IMR-90 (cell line): ENCODE measurements at places on chromosomes 7 and 10. TPM values are rescaled to one million over a fixed set of nuclear protein-coding genes. Genes with fewer than 3 reads are reported as not detected.

Gene PTN
- 186 and 187 TPM in 2 replicates for polyA plus RNA-seq

Gene PHYHIPL
- not detected in 2 replicates for polyA plus RNA-seq

Gene BNIP3
- 181 and 211 TPM in 2 replicates for polyA plus RNA-seq

Gene CRYGN
- polyA plus RNA-seq, result not detected in 2 replicates

- DNase-seq, result no peak
Measured at GRCh38 chr7:149664666-149665065, 108.7 kb downstream of the ZNF467 start.

GRCh38 chr10:70131560-70131937 is 1.1 kb downstream of the AIFM2 start:
- no peak for DNase-seq

DNA sequence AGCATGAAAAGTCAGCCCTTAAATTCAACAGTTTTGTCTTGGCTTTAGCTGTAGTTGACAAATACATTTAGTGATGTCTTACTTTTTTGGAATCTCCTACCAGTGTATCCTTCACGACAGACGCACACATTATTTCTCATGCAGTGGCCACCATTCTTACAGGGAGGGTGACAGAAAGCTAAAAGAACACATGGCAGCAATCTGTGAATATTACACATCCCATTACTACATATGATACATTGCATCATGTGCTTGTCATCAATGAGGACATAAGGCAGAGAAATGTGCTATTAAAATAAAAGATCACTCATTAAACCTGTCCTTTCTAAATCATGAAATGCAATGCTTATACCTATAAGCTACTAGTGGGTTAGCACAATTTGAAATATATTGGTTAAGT is 66.6 kb downstream of the VWDE start:
- no peak for DNase-seq

DNA sequence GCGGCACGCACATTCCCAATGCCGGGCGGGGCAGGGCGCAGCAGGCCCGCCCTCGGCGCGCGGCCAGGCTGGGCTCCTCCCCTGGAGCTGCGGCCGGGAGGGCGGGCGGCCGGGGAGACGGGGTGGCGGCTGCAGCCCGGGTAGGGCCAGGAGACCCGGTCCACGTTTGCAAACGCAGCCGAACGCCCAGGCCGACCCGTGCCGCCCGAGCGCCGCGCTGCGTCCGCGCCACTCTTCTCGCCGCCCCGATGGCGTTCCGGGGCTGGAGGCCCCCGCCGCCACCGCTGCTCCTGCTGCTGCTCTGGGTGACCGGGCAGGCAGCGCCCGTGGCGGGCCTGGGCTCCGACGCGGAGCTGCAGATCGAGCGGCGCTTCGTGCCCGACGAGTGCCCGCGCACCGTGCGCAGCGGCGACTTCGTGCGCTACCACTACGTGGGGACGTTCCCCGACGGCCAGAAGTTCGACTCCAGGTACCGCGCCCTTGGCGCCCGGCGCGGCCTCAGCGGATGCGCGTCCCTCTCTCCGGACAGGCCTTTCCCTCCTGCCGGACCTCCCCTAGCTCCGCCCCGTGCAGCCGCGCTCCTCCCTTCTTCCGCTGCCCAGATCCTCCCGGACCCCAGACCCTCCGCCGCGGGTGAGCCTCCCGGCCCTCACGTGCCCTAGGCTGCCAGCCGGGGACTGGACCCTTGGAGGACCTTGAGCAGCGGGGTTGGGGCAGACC is at the start of gene FKBP9:
Gene FKBP9 (plus strand): TSS at position 115 of the 720 bp plus-strand sequence. CDS start 134 bp downstream, at position 249.
- DNase-seq, result peak; percentile 79

- no peak for DNase-seq
Measured at GRCh38 chr7:25832929-25833328, 319.1 kb upstream of the NFE2L3 start.

- no peak for DNase-seq
Measured at GRCh38 chr7:55022002-55022985, 3.5 kb downstream of the EGFR start.

DNA sequence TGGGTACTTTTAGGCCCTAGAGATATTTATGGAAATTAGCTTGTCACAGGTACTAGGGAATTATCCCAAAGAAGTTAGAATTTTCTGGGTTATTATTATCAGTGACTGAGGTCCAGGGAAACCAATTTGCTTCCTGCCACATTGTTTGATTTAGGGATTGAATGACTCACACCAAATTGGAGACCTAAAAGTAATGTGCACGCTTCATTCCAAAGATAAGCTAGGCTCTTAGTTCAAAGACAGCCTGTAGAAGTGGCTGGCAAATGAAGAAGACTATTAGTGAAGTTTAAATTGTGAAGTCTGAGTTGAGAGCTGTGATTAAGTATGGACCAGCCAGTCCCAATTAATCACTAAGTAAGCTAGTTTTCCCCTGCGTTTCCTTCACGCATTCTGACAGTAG is 188.1 kb upstream of the MYO3A start:
- DNase-seq, result no peak

- no peak for DNase-seq
Measured at GRCh38 chr7:123788584-123788983, 39.8 kb upstream of the WASL start.

DNA sequence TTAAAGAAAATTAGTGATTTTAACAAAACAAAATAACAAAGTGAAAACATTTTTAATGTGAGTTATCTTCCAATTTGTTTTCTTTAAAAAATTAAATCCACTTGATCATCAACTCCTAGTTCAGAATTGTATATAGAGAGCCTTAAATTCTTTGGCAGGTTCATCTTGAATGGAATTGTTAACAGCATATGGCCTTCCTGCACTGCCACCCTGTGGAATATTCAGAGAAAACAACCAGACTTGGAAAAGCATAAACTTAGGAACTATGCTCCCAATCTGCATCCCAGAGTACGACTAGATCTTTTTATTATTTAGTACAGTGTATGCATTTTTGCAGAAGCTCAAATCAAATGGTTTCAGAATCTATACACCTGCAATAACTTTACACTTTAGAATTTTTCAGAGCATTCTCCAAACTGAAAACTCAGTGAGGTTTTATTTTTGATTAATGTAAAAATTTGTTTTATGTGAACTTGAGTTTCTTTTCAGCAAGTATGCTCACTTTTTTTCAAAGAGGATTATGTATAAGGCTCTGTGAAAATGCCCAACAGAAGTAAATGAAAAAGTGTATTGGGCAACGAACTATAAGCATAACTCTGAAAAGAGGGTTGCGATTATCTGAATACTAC is 44.9 kb upstream of the ANK3 start:
- DNase-seq, result peak; percentile 74

DNA sequence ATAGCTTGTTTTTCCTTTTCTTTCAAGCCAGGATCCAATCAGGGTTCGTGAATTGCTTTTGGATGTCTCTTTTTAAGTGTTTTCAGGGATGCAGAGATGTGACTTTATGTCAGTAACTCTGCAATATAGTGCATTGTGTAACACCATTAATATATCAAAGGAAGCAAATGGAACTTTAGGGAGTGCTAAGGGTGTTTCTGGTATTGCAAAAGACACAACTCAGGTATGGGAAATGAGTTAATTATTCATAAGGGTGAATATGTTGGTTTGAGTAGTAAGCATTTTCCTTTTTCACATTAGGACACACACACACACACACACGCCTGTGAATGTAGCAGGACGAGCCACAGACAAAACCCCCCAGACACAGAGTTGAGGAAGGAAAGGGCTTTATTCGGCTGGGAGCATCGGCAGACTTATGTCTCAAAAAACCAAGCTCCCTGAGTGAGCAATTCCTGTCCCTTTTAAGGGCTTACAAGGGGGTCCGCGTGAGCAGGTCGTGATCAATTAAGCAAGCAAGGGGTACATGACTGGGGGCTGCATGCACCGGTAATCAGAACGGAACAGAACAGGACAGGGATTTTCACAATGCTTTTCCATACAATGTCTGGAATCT is 31.8 kb upstream of the GSDME start:
- no peak for DNase-seq

- no peak for DNase-seq
Measured at GRCh38 chr7:137934176-137934826, 67.6 kb downstream of the CREB3L2 start.
